ENCODE measurements at places on chromosomes 13 and 19.
A peak's percentile ranks its signal among the peaks of the same experiment; 100 is the strongest.

DNA sequence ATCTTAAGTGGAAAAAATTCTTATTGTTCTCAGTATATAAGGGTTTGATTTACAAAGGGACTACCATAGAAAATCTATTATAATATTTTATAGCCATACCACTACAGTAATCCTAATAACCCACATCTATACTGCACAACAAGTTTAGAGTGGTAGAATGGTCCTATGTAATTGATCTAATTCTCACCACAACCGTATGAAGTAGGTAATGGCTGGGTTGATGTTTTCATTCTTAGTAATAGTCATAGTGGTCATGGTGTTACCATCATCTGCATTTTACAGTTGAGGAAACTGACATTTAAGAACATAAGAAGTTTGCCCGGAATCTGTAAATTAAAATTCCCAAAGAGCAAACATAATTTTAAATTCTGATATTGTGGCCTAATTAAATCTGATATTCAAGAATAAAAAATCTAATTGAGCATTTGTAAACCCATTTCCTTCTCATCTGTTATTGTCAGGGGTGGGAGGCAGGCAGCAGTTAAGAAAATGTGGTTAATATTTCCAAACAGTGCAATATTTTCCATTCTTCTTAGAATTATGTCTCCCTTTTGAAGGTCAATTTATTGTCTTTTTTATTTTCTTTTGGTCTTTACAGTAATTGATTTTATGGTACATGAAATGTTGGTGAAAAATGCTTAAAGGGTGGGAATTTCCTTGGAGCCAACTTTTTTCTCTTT, 65.6 kb downstream of the DHRS12 start:
- DNase-seq: no peak

- DNase-seq: peak; percentile 14
Measured at GRCh38 chr19:10230173-10230860, 814 bp downstream of the S1PR2 start.

DNA sequence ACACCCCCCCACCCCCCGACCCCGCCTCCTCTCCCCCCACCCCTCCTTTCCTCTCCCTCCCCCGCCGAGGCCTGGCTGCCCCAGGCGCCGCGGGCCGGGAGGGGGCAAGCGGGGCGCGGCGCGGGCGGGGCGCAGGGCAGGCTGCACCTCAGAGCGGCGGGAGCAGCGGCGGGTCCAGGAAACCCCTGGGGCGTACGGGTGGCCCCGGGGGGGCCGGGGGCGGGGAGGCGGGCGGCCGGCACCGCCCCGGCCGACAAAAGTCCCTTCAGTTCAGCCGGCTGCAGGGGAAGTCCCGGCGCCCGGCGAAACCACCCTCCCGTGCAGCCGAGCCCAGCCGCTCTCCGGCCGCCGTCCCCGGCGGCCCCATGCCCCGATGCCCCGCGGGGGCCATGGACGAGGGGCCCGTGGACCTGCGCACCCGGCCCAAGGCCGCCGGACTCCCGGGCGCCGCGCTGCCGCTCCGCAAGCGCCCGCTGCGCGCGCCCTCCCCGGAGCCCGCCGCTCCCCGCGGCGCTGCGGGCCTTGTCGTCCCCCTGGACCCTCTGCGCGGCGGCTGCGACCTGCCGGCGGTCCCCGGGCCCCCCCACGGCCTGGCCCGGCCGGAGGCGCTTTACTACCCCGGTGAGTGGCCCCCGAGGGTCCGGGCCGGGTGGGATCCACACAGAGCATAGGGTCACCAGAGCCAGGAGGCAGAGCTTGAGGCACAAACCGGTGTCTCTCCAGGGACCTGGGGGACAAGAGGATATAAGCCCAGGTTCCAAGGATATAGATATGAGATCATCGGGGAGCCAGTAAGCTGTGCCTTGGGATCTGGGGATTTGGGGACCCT, at the start of gene BCL3:
BCL3 (plus strand) TSS at position 283 of the 829 bp plus-strand sequence; CDS start at position 366, 83 bp downstream.
- no peak for DNase-seq

DNA sequence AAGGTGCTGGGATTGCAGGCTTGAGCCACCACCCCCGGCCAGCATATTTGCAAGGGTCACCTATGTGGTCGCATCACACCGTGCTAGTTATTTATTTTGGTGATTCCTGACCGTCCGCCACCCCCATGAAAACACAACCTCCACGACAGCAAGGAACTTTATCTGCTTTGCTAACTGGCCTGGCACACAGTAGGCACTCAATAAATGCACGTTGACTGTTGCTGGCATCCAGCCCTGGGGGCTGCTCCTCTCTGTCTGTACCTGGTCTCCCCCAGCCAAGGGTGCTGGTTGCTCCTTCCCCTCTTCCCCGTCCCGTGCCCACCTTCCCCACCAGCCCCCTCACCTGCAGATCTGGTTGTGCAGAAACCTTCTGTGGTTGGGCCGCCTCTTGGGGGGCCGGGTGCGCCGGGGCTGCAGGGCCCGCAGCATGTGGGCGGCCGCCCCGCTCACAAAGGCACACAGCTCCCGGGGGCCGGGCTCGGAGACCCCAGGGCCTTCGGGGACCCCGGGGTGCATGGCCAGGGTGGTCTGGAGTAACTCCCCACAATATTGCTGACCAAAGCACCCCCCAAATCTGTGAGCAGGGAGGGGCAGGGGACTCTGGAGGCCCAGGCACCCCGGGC, 401 bp downstream of the C19orf85 start:
- no peak for DNase-seq

DNA sequence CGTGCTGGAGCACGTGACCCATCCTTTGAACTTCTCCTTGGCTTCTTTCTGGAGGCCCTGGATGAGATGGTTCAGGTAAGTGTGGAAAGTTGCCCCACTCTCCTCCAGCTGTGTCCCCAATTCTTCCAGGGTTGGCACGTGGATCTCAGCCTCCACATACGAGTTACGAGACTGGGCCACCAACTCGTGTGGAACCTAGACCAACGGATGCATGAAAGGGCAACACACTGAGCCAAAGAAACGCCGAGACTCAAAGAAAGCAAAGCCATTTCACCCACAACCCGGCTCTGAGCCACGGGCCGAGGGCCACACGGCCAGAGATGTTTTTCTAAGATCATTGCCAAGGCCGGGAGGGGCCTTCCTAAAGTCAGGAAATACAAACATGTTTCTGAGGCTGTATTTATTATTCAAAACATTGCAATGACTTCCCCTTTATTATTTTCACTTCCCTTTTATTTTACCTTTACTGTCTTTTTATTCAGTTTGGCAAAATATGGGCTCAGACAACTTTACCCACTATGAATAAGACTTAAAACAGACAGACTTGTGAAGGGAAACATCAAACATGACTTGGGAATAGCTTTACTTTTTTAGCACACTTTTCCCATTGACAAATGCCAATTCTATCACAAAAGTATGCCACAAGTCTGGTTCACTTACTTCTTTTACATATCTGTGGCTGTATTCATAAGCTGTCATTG, 94.6 kb downstream of the KL start:
- DNase-seq: no peak

DNA sequence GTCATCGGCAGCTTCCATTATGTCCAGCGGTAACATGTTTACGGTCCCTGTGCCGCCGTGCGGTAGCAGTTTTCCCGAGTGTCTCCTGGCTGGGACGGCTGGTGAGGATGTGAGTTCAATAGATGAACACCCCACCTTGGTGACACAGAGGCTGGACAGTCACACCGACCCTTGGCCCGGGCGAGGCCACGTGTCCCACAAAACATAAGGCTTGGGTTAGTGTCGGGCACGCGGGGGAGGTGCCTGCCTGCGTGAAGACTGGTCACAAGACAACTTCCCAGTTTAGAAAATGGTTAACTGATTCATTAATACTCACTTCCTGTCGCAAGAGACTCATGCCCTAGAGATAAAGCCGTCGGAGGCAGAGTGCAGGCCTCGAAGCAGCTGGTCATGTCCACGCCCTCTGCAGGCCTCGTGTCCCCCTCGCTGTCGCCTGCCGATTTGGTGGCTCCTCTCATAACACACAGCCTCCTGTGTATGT, 17.2 kb downstream of the RASA3 start:
- peak; percentile 58 for DNase-seq

DNA sequence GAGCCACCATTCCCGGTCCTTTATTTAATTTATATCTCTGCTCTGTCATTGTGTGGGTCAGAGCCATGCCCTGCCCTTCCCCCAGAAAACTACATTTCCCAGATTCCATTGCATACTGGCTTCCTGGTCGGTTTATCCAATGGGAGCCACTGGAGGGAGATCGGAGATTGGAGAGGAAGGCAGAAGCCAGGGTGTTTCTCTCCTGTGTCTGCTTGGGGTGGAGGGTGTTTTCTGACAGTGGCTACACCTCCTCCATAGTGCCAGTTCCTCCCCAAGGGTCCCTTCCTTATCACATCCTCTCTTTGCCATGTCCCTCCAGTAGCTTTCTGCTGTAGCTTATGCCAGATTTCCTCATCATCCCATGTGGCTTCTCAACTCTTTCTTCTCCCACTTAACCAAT, 19.0 kb downstream of the OLFM2 start:
- peak; percentile 71 for DNase-seq

- peak; percentile 99 for DNase-seq
Measured at GRCh38 chr19:38849860-38850435, at the start of gene HNRNPL. Gene HNRNPL, minus strand, starts transcription at chr19:38849986. Its CDS starts 20 bp downstream, at chr19:38849966.

- no peak for DNase-seq
Measured at GRCh38 chr13:74767050-74767449, 632.8 kb upstream of the KLF12 start.

DNA sequence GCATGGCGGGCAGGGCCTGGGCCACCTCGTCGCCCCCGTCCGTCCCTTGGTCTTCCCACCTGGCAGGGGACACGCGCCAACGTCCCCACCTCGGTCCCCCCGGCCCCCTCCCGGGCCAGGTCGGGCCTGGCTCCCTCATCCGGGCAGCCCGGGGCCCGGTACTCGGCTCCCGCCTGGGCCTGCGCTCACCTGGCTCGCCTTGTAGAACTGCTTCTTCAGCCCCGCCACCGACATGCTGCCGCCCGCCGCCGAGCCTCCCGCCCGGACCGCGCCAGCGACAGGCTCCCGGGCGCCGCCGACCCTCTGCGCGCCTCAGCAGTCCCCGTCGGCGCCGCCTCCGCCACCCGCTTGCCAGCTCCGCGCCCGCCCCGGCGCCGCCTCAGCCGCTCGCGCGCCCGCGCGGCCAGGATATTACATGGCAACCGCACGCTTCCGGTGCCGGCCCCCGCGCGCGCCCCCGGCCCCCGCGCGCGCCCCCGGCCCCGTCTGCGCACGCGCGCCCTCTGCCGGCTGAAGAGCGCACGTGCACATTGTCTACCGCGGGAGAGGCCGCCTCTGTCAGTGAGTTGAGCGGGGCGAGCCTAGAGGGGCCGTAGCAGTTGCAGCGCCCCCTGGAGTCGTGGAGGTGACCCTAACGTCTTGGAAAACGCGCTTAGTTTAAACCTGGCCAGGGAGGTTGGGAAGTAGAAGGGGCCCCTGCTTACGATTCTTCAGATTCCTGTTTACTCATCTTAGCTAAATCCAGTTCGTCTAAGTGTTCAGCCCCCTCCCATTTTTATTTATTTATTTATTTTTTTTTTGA, at the start of gene SH3GL1:
SH3GL1 (minus strand) TSS at position 413 of the 802 bp plus-strand sequence; CDS start at position 234, 179 bp downstream.
- DNase-seq: peak; percentile 74

DNA sequence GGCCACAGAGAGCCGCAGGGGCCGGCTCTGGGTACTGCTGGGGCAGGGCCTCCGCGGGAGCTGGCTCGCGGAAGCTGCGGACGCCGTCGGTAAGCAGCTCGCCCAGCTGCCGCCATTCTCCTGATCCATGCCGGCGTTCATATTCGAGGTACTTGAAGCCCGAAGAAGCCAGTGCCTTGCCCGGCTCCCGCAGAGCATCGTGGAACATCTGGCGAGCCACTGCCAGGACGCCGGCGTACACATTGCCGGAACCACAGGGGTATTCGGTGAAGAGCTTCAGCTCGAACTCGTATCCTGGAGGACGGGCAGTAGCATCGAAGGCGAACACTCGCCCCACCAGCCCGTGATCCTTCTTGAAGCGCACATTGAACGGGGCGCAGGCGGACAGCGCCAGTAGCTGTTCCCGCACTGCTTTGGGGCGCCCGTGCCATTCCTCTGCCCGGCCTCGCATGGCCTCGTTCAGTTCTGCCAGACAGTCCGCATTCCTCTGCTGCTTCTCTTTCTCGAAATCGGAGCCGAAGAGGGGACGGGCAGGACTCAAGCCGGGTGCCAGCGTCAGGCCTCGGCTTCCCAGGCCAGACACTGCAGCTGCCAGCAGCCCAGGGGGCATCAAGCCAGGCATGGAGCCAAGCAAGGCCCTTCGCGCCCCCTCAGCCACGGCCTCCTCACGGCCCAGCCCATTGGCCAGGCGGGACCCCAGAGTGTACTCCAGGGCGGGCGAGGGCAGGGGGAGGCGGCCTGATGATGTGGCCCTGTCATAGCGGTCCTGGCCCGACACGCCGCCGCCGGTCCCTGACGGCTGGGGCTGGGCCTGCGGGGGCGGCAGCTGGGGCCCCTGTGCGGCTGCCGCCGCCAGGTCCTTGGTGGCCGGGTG, 1.0 kb downstream of the IRF2BP1 start:
- DNase-seq: no peak

GRCh38 chr13:24162604-24163003, 2.1 kb downstream of the SPATA13 start:
- no peak for DNase-seq

GRCh38 chr13:33208290-33209220, 77.0 kb downstream of the STARD13 start:
- DNase-seq: no peak

DNA sequence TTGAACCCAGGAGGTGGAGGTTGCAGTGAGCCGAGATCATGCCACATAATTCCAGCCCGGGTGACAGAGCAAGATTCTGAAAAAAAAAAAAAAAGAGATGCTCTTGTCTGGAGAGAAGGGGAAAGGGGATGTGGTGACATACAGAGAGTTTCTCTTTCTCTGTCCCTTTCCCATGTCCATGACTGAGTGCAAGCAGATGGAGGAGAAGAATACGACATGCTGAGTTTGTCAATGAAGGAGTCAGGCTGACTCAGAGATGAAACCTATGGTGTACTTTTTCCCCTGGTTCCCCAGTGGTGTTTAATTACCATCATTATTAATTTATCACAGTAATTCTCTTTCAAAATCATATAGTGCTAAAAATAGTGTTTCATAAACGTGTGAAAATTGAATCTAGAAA, 448.8 kb downstream of the FOXO1 start:
- no peak for DNase-seq

- no peak for DNase-seq
Measured at GRCh38 chr19:50770888-50771287, 624 bp downstream of the GPR32 start.

DNA sequence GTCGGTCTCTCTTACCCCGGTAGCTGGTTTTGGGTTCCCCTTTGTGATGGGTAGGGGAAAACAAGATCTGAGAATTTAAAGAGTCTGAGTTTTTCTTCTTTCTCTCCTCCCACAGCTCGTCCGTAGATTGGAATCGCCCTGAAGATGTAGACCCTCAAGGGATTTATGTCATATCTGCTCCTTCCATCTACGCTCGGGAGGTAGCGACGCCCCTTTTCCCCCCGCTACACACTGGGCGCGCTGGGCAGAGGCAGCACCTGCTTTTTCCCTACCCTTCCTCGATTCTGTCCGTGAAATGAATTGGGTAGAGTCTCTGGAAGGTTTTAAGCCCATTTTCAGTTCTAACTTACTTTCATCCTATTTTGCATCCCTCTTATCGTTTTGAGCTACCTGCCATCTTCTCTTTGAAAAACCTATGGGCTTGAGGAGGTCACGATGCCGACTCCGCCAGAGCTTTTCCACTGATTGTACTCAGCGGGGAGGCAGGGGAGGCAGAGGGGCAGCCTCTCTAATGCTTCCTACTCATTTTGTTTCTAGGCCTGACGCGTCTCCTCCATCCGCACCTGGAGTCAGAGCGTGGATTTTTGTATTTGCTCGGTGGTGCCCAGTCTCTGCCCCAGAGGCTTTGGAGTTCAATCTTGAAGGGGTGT, 7.1 kb upstream of the SELENOV start:
- no peak for DNase-seq

All from SW 1271 (cell line).